IPS DF 19.7 (cell line): ENCODE measurements at places on chromosomes 1 and 21.

DNA sequence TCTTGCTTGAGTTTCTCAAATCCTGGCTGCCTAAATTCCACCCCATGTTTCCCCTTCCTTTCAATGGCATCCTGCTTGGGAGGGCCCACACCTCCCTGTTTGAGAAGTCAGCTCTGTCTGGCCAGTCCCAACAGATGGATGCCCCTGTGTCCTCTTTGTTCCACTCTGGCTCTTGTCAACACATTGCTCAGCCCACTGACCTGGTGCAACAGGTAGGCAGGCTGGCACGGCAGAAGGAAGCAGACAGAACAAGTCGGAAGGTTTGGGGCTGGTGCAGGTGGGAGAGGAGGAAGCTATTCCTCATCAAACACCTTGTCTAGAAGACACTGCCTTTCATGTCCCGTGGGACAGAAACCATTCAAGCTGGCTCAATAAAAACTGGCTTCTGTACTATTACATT is 22.7 kb downstream of the KCNQ4 start:
- no peak for DNase-seq

DNA sequence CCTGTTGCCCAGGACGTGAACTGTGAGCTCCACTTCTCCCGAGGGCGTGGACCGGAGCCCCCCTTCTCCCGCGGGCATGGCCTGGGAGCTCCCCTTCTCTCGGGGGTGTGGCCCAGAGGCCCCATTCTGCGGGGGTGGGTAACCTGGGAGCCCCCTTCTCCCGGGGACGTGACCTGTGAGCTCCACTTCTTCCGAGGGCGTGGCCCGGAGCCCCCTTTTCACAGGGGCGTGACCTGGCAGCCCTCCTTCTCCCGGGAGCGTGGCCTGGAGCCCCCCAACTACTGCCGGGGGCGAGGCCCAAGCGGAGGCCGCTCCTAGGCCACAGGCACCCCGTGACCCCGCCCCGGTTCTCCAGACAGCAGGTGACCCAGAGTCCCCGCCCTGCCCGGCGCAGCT is 320 bp downstream of the C1orf174 start:
- no peak for DNase-seq

DNA sequence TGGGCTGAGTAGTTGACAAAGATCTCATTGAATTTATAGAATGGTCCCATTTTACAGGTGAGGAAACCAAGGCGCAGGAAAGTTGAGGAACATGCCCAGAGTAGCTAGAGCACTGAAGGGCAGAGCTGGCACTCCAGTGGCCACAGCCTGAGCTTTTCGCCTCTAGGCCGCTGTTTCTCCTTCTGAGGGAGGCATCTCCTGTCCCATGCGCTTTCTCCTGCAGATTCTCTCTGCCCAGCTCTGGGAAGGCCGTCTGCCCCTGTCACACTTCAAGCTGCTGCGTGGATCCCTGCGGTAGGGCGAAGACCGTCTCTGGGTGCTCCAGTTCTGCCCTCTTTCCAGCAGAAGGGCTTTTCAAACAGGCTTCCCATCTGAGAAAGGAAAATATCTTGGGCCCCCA is 159.9 kb downstream of the ACTL8 start:
- DNase-seq: no peak

- DNase-seq: no peak
Observed at GRCh38 chr1:219650880-219651279, 38.0 kb upstream of the ZC3H11B start.
